ENCODE measurements at places on chromosomes 4 and X.

GRCh38 chrX:75276666-75277065 lies 2.8 kb downstream of the UPRT start:
- no peak for DNase-seq

- no peak for DNase-seq
These were observed 121.0 kb upstream of the EPHA5 start for GRCh38 chr4:65791111-65791811.

DNA sequence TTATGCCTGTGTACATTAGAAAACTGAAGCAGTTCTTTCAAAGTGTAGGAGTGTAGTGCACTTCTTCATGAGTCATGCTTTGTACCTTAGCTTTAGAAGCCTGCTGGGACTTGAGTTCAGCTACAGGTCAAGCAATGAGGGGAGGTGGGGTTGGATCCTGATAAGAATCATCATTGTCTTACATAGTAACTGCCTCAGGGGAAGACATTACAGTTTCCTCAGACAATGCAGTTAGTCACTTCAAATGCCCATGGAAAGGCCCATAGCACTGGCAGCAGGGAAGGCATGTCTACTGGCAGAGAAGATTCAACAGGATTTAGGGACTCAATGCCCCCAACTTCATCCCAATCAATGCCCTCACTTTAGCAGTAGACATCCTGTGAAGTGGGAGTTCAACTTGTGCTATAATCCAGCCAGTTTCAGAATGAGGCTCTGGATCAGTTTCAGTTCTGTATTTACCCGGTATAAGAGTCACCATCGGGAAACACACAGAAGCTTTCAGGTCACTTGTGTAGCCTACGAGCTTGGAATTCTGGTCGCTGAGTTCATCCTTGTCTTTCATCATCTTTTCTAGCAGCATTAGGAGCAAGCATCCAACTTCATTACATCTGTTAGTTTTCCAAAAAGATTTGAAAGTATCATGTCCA lies 1216.5 kb downstream of the RAPGEF2 start:
- DNase-seq, result no peak

DNA sequence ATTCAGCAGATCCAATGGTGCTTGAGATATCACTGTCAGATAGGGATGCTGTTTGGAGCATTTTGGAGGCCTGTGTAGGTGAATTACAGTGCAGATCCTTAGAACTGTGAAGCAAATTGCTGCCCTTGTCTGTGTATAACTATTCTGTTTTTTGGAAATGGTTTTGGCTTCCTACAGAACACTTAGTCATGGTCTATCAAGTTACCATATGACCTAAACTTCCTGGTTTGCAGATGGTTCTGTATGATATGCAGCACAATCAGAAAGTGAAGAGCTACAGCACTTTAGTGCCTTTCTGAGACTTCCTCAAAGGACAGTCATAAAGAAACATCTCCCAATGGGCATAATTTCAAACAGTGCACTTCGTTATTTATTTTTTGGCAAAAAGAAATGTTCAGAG lies 688.6 kb downstream of the SH3BGRL start:
- DNase-seq, result no peak

DNA sequence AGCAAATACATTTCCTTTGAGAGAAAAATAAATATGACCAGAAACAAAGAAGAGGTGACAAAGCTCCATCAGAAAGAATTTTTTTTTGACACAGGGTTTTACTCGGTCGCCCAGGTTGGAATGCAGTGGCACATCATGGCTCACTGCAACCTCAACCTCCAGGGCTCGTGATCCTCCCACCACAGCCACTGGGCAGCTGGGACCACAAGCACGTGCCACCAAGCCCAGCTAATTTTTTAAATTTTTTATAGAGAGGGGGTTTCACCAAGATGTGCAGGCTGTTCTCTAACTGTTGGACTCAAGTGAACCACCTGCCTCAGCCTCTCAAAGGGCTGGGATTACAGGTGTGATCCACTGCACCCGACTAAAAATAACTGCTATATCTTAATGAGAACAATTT lies 10.3 kb downstream of the ADH5 start:
- no peak for DNase-seq

- no peak for DNase-seq
These were observed 22.9 kb upstream of the CPE start for GRCh38 chr4:165355900-165356300.

- no peak for DNase-seq
These were observed 24.4 kb upstream of the MAP7D3 start for GRCh38 chrX:136275553-136275952.

DNA sequence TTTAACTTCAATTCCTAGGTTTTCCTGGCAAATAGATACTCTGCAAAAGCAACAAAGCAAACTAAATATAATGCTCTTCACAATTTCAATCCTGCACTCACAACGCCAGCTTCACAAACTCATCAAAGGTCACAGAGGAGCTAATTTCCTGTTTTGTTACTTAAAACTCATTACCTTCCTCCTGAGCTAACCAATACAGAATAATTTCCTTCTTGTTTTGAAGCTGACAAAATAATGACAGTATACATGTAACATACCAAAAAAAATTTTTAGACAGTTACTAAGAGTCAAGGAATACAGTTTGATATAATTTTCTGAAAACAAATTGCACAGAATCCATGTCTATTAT lies 17.9 kb downstream of the CNOT6L start:
- DNase-seq, result no peak

GRCh38 chr4:142367418-142368180 lies 478.5 kb downstream of the INPP4B start:
- DNase-seq, result peak; percentile 23

DNA sequence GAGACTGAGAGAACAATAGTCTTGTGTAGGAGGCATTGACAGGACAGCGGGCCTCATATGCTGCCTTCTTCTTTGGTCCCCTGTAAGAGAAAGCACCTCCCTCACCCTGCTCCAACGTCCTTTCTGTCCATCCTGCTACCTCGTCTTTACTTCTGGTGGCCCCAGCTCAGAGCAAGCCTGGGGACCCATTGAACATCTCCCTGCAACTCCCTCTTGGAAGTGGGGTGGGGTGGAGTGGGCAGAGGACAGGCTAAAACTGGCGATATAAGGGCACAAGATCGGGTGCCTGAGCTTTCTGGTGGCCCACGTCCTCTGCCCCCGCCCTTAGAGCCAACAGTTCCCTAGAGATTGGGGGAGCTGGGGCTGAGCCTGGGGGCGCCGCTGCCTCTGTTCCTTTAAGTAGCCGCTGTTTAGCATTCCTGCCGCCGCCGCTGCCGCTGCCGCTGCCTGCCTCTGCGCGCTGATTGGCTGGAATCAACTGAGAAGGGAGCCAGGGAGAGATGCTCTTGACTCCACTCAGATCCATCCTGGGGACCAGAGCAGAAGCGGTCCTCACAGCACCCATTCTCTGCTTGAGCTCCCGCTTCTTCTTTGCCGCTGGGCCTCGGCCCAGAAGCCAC lies at the start of gene DLG3:
TSS of gene DLG3 (plus strand) at position 510 of the 620 bp plus-strand sequence. CDS start 367 bp downstream, outside the sequence.
- no peak for DNase-seq

DNA sequence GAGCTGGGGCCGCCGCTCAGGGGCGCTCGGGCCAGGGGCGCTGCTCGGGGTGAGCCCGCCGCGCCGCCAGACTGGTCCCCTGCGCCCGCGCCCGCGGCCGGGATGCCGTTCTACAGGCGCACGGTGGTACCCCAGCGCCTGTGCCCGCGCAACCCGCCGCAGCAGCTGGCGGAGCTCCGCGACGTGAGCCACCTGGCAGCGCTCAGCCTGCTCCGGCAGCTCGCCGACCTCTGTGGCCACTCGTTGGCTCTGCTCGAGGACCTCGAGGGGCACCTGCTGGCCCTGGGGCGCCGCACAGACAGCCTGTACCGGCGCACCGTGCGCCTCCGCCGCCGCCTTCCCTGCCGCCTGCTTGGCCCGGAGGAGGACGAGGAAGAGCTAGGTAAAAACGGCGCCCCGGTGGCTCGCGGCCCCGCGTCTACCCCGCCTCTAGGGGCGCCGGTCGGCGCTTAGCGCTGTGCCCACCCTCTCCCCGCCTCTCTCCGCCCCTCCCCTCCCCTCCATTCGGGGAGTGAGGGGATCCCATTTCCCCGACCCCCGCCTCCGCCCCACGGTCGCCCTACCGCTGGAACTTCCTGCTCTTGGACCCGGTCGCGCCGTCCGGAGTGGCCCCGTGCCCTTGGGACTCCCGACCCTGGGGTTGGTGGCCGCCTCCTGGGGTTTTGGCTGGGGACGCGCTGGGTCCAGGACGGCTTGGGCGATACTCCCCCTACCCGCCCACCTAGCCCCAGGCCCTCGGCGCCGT lies 513 bp downstream of the NHSL2 start:
- no peak for DNase-seq
